ENCODE measurements at places on chromosomes 1 and 21.

- H3K4me3 ChIP-seq, result no peak overlapping the region
- no peaks in the 10 kb centered on the region for H3K4me1 ChIP-seq
- no peak for DNase-seq
- no peaks in the 10 kb centered on the region for H3K27me3 ChIP-seq
- H3K27ac ChIP-seq, result no peak overlapping the region
Measured at GRCh38 chr1:221863635-221864034, 121.7 kb upstream of the DUSP10 start.

GRCh38 chr21:38289705-38290485 lies 33.1 kb downstream of the KCNJ15 start:
- no peaks in the 10 kb centered on the region for H3K27me3 ChIP-seq
- no peaks in the 10 kb centered on the region for H3K36me3 ChIP-seq
- no peak overlapping the region for H3K4me3 ChIP-seq
- H3K4me1 ChIP-seq, result no peaks in the 10 kb centered on the region
- no peak overlapping the region for H3K27ac ChIP-seq
- no peak for DNase-seq

DNA sequence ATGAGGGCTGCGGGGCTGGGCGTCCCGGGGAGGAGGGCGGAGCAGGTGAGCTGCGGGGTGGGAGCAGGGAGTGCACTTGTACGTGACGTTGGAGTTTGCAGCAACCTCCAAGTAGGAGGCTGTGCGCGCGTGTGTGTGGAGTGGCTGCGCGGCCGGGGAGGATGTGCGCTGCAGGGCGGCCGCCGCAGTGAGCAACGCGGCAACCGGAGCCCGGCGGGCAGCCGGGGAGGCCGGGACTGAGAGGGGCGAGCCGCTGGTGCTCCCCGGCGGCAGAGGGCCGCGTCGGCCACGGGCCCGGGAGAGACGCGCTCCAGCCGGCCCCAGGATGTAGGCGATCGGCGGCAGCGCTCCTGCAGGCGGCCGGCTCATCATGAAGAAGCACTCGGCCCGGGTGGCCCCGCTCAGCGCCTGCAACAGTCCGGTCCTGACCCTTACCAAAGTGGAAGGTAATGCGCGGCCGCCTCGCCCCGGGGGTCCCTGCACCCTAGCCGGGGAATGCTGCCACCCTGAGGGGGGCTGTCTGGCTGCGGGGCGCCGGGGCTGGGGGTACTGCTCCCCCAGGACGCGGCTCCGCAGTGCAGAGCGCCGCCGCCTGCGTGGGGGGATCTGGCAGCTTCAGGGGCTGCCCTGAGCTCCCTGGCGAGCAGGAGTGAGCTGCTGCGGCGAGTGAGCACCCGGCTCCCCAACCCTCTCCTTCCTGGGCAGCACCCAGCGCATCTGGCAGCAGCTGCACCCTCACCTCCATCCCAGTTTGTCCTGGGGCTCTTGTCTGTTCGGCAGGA lies 158.9 kb upstream of the COA6 start:
- no peaks in the 10 kb centered on the region for H3K36me3 ChIP-seq
- DNase-seq, result peak; percentile 81
- peaks cover 6% of the 10 kb centered on the region for H3K27me3 ChIP-seq
- peak overlapping the region; percentile 49 for H3K4me3 ChIP-seq
- H3K27ac ChIP-seq, result no peak overlapping the region
- H3K4me1 ChIP-seq, result peaks cover 9% of the 10 kb centered on the region

DNA sequence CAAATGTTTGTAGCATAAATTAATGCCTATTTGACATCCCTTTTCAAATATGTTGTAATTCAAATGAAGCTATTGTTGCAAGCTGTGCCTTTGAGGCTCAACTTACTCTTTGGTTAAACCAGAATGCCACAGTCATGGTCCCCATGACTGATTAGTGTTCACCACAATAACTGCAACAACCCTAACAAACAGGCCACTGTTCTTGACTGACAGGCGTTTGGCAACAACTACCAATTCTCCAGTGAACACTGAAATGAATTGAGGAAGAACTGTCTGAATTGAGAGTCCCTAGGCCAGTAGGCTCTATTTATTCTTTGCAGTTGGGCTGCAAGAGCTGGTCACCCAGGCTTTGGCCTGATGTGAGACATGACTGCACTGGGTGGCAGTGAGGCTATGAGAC lies 6.6 kb upstream of the TMEM167B start:
- H3K36me3 ChIP-seq, result no peaks in the 10 kb centered on the region
- no peak for DNase-seq
- H3K27ac ChIP-seq, result no peak overlapping the region
- no peaks in the 10 kb centered on the region for H3K27me3 ChIP-seq
- H3K4me3 ChIP-seq, result no peak overlapping the region

DNA sequence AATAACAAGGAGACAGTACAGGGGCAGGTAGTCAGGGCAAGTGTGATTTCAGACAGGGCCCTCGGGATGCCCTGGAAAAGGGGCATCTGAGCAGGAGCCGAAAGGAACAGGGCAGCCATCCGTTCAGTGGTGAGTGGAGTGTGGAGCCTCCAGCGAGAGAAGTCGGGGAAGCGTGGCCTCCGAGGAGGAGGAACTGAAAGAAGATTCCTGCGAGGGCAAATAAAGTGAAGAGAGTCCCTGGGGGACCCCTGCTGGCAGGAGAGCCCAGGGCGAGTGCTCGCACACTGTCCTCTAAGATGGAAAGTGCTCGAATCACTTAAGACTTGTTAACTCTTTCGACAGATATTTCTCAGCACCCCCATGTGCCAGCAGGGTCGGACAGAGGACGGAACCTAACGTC lies 3.5 kb upstream of the UTS2 start:
- H3K36me3 ChIP-seq, result no peaks in the 10 kb centered on the region
- no peaks in the 10 kb centered on the region for H3K4me1 ChIP-seq
- H3K27ac ChIP-seq, result no peak overlapping the region
- H3K4me3 ChIP-seq, result no peak overlapping the region
- no peaks in the 10 kb centered on the region for H3K27me3 ChIP-seq

DNA sequence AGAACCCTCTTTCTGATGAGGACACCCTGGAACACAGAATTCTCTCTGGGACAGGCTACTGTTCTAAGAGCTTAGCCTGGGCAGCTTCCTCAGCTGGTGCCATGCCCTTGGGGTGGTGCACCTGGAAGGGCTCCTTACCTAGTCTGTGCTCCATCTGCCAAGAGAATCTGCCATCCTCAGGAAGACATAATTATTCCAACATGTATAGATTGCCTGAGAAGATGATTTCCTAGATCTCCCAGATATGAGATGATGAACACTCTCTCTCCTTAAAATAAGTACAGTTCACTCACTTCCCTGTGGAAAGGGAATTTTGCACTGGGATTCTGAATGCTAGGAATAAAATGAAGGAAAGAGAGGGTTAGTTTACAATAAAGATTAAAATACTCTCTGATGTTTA lies 87.6 kb downstream of the NENF start:
- peaks cover 3% of the 10 kb centered on the region for H3K4me1 ChIP-seq
- no peaks in the 10 kb centered on the region for H3K36me3 ChIP-seq
- no peak overlapping the region for H3K4me3 ChIP-seq
- no peak for DNase-seq
